ENCODE measurements at places on chromosomes 6 and 20. TPM values are rescaled to one million over a fixed set of nuclear protein-coding genes. Genes with fewer than 3 reads are reported as not detected.

DNA sequence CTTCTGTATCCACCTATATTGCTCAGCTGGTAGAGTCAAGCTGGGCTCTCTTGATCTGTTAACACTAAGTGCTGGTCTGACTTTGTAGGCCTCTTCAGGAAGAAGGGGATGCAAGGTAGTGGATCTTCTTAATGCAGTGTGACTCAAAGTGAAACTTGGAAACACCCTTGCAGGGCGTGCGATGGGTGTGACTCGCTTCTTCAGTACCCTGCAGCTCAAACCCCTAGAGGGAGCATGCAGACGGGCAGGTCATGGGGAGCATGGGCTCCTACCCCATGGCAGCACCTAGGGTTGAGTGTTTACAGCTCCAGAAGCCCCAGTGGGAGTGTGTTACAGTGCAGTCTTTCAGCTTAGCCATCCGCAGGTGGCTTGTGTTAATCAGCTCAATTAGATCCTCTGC, 757 bp upstream of the SAMD3 start:
- H3K27ac ChIP-seq = no peak overlapping the region
- H3K4me3 ChIP-seq = no peak overlapping the region
- peak; percentile 36 for DNase-seq

- H3K27me3 ChIP-seq = no peaks in the 10 kb centered on the region
- no peak overlapping the region for H3K4me3 ChIP-seq
- H3K27ac ChIP-seq = peak overlapping the region; percentile 0
- H3K4me1 ChIP-seq = peaks cover 9% of the 10 kb centered on the region
- H3K36me3 ChIP-seq = no peaks in the 10 kb centered on the region
Observed at GRCh38 chr6:168915855-168916254, 337.8 kb downstream of the THBS2 start.

DNA sequence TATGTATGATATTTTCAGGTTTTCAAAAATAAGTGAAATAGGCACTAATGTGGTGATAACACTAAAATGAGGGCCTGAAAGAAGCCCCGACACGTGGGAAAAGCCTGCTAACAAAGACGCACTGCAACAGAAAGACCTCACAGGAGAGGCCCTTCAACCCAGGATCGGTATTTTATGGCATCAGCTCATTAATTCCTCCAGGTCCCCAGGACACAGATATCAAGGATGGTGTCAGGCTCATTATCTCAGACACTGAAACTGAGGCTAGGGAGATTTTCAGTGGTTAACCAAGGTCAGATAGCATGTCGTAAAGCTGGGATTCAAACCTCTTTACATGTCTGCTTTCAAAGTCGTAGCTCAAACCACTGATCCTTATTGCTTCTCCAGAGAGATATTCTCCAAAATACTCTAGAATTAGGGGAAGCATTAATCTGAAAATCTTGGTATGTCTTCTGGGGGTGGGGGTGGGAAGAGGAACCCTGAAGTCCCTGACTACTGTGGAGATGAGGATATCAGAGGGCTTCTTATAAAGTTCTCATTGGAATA, 64.1 kb downstream of the PPP1R3G start:
- no peak for DNase-seq
- H3K4me3 ChIP-seq = no peak overlapping the region
- no peaks in the 10 kb centered on the region for H3K27me3 ChIP-seq
- H3K4me1 ChIP-seq = no peaks in the 10 kb centered on the region

- no peaks in the 10 kb centered on the region for H3K27me3 ChIP-seq
- H3K27ac ChIP-seq = no peak overlapping the region
- no peaks in the 10 kb centered on the region for H3K4me1 ChIP-seq
- no peak for DNase-seq
- no peak overlapping the region for H3K4me3 ChIP-seq
- no peaks in the 10 kb centered on the region for H3K36me3 ChIP-seq
Observed at GRCh38 chr6:38192487-38192886, 373.0 kb downstream of the ZFAND3 start.

DNA sequence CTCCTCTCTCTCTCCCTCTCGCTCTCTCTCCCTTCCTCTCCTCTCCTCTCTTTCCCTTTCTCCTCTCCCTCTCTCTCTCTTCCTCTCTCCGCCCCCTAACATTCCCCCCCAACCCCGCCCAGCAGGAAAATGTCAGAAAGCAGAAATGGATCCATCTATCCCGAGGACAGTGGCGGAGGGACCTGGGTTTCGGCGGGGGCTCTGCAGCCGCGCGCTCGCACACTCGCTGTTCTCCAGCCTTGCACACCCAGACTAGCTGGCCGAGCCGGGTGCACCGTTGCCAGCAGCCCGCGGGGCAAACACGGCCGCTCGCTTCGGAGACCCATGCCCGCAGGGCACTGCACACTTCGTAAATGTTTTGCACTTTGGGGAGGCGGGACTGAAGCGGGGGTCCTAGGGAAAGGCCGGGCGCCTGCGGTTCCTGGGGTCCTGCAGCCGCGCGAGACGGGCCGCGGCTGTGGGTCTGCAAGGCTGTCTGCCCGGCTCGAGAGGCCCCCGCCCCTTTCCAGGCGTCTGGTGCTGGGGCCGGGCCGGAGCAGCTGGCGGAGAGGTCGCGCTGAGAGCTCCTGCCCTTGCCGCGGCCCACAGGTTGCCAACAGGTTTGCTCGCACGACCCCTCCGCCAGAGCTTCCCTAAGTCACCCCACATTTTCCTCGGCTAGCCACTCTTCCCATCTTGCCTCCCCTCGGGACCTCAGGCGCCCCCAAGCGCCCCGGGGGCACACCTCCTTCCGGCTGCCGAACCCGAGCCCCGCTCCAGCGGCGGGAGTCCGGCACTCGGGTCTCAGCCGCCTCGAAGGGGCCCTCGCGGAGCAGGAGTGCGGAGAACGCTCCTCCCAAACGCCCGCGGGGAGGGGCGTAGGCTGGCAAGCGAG, 818 bp upstream of the MDGA1 start:
- peak overlapping the region; percentile 23 for H3K27ac ChIP-seq
- peaks cover 59% of the 10 kb centered on the region for H3K27me3 ChIP-seq
- DNase-seq = peak; percentile 33
- no peaks in the 10 kb centered on the region for H3K4me1 ChIP-seq

DNA sequence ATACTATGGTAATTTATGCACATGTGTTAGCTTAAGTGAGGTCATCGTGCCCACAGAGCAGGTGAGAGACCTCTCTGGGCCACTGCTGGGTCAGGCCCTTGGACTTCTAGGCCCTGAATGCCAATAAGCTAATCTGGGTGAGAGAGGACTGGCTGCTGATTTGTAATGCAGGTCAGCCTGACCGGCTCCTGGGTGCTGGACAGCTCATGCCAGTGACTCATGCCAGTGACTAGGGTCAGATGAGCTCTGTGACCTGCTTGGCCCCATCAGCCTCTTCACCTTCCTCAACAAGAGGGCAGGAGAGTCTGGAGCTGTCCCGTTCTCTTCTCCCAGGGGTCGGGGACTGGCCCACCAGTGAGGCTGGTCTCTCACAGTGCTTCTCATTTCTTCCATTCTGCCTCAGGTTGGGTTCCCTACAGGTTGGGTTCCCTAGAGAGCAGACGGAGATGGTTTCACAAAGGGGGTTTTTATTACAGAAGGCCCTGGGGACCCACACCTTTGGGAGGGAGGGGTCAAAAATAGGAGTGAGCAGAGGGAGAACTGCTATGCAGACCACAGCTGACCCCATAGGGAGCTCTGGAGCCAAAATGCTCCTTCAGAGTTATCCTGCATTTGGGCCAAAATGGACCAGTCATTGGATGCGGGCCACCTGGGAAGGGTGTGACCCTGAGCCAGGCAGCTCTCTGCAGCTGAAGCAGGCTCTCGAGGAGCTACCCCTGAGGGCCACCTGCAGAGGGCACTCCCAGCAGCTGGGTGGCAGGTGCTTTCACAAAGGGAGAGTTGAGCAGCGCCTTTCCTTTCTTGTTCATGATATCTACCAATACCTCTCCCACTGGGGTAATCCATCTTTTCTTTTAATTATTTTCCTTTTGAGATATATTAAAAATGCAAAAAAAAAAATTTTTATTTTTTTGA, 2.2 kb upstream of the OXT start:
- no peak overlapping the region for H3K4me3 ChIP-seq
- H3K27ac ChIP-seq = no peak overlapping the region
- DNase-seq = no peak
- H3K27me3 ChIP-seq = peaks cover 31% of the 10 kb centered on the region

- no peaks in the 10 kb centered on the region for H3K4me1 ChIP-seq
- no peak for DNase-seq
- H3K27ac ChIP-seq = no peak overlapping the region
- peaks cover 5% of the 10 kb centered on the region for H3K27me3 ChIP-seq
Observed at GRCh38 chr6:79756496-79756895, 125.4 kb downstream of the SH3BGRL2 start.

DNA sequence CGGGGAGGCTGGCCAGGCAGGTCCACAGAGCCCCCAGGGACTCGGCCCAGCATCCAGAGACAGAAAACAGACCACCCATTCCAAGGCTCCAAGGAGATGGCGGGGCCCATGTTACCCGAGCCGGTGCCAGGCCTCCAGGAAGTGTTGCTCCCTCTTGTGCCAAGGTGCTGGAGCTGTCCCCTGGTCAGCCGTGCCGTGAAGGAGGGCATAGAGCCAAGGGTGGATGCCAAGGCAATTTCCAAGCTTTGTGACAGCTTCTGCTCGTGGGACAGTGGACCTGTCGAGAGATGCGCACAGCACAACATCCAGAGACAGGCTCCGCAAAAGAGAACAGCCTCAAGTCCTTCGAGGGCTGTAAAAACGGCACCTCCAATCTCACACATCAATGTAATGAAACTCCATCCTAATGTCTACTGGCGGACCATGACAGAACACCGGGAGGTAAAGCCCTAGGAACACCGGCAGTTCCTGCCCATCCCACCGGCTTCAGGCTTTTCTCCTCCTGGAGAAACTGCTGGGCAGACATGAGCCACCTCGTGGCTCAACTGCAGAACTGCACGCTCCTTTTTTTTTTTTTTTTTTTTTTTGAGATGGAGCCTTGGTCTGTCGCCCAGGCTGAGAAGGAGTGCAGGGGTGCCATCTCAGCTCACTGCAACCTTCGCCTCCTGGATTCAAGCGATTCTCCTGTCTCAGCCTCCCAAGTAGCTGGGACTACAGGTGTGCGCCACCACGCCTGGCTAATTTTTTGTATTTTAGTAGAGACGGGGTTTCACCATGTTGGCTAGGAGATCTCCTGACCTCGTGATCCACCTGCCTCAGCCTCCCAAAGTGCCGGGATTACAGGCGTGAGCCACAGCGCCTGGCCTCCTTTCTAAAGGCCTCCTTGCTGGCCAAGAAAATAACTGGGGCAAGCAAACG, 30.9 kb upstream of the AVP start:
- H3K4me3 ChIP-seq = no peak overlapping the region
- H3K4me1 ChIP-seq = no peaks in the 10 kb centered on the region
- no peaks in the 10 kb centered on the region for H3K27me3 ChIP-seq
- no peak overlapping the region for H3K27ac ChIP-seq
- DNase-seq = no peak

DNA sequence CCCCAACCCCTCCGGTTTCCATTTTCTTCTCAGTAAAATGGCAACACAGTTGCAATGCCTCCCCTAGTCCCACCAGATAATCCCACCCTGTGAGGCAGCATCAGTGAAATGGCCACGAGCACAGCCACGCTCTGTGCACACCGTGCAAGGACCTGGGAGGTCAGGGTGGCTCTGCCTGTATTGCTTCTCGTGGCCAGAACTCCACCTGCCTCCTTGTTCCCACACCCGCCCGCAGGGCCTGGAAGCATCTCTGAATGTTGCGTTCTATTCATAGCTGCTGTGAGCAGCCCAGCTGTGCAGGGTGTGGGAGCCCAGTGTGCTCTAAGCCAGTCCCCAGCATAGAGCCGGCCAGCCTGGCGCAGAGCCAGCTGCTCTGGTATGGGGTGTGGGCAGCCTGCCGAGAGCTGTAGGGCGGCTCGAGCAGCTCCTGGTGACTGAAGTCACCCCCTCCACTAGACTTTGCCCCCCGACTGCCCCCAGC, 161.1 kb downstream of the DLL1 start:
- no peak overlapping the region for H3K27ac ChIP-seq
- peak; percentile 39 for DNase-seq
- no peaks in the 10 kb centered on the region for H3K36me3 ChIP-seq
- H3K4me1 ChIP-seq = no peaks in the 10 kb centered on the region
- no peaks in the 10 kb centered on the region for H3K27me3 ChIP-seq
- H3K4me3 ChIP-seq = no peak overlapping the region

DNA sequence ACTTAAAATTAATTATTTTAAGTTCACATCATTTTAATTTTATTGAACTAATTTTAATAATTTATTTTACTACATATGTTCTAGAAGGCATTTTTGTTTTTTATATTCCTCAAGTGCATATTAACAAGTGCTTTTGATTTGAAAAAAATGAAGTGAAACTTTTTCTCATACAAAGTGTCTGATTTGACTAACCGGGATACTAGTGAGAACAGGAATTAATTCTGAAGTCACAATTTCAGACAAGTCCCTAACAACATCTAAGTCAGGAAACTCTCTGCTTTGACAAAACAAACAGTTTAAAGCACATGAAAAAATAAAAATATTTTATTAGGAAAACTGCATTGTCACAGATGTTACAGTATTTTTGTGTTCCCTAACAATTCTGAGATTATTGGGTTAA, 1166.3 kb upstream of the CITED2 start:
- no peak overlapping the region for H3K4me3 ChIP-seq
- H3K4me1 ChIP-seq = no peaks in the 10 kb centered on the region
- H3K27me3 ChIP-seq = no peaks in the 10 kb centered on the region
- no peak overlapping the region for H3K27ac ChIP-seq
- H3K36me3 ChIP-seq = no peaks in the 10 kb centered on the region

DNA sequence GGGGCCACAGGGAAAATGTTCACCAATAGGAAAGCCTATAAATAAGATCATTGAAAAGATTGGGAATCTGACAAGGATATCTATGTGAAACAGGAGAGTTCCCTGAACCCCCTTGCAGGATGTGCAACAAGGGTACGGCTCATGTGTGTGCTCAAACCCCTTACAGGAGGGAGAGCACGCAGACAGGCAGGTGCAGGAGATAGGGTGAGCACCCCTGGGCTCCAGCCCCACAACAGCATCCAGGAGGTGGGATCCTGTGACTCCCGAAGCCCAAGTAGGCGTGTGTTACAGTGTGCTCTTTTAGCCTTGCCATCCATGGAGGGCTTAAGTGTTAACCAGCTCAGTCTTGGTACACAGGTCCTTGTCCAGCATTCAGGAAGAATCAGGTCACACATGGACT, 204.2 kb downstream of the BMP7 start:
- peaks cover 30% of the 10 kb centered on the region for H3K27me3 ChIP-seq
- H3K36me3 ChIP-seq = no peaks in the 10 kb centered on the region
- no peaks in the 10 kb centered on the region for H3K4me1 ChIP-seq
- no peak overlapping the region for H3K4me3 ChIP-seq
- DNase-seq = no peak
- no peak overlapping the region for H3K27ac ChIP-seq

Gene RIN2
- total RNA-seq = 157 TPM

Gene RAD21L1
- total RNA-seq = not detected

Gene EBF4
- 6.5 TPM for total RNA-seq

Gene SMPDL3A
- 353 TPM for total RNA-seq

Gene TMEM151B
- total RNA-seq = 3.0 TPM

Gene GHRH
- not detected for total RNA-seq

Gene CDK19
- 18.6 TPM for total RNA-seq

Measured in transverse colon (tissue), 4 donors.